ENCODE measurements at places on chromosomes 1 and 21.

- no peak for DNase-seq
Observed at GRCh38 chr1:198846556-198846955, 207.7 kb downstream of the PTPRC start.

GRCh38 chr1:186536273-186536890, 75.5 kb upstream of the PDC start:
- no peak for DNase-seq

- DNase-seq, result no peak
Observed at GRCh38 chr1:43844114-43844513, 89.5 kb upstream of the ARTN start.

DNA sequence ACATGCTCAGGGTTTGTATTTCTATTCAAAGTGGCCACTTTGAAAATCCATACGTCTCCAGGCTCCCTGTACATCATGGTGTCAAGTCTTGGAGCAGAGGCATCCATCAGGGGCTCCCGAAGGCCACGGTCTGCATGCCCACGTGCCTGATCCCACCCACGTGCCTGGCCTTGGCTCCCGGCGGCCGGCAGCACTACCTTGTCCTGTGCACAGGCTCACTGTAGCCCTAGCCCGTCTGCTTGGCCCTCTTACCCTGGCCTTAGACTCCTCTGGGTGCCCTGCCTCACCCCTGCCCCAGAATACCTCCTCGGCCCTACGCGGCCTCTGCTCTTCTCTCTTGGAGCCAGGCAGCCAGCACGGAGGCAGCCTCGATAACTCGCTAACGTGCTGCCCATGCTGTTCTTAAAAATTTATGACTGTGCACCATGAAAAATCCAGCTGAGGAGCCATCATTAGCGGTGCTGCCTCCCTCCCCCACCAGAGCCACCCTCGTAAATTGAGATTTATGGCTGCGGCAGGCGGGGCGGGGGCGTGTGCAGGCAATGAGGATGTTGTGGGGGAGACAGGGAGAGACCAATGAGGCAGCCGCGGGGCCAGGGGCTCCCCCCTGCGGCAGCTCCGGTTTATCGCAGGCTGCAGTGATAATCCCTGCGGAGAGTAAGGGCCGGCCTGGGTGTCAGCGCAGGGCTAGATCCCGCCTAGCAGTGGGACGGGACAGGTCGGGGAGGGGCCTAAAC, 24.6 kb downstream of the DMAP1 start:
- peak; percentile 51 for DNase-seq

- no peak for DNase-seq
Observed at GRCh38 chr1:21280482-21280881, 9.8 kb downstream of the ECE1 start.

- no peak for DNase-seq
Observed at GRCh38 chr1:37562984-37563383, 6.2 kb downstream of the DNALI1 start.

DNA sequence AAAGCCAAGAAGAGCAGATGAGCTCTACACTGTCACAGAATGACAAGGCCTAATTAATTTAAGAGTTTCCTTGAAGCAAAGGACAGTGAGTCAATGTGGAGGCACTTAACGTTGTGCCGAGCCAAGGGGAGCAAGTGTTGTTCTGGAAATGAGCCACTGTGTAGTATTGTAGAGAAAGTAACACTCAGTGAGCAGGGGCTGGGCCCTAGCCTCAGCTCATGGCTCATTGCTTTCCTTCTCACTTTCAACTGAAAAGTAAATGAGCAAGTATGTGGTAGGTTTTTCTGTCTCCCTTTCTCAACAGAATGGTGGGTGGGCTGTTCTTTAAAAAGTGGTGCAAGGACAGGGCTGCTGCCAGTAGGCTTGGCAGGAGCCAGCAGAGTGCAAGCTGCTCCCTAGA, 11.8 kb upstream of the KIAA0040 start:
- peak; percentile 22 for DNase-seq

DNA sequence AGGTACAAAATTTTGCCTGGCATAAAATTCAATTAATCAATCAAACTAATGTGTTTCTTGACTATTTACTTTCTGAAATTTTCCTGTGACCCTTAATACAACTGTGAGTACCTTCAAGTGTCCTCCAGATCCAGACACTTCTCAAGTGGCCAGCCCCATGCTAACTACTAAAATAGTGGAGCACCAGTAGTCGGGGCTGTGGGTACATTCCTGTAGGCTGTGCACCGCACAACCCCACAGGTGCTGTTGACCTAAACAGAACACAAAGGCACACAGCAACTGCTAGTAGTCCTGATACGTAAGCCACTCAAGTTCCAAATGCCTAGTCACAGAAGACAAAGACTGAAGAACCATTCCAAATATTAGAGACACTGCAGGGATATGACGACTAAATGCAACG, 36.6 kb downstream of the TMEM50B start:
- no peak for DNase-seq

- no peak for DNase-seq
Observed at GRCh38 chr1:59064592-59064991, 232.3 kb upstream of the FGGY start.

DNA sequence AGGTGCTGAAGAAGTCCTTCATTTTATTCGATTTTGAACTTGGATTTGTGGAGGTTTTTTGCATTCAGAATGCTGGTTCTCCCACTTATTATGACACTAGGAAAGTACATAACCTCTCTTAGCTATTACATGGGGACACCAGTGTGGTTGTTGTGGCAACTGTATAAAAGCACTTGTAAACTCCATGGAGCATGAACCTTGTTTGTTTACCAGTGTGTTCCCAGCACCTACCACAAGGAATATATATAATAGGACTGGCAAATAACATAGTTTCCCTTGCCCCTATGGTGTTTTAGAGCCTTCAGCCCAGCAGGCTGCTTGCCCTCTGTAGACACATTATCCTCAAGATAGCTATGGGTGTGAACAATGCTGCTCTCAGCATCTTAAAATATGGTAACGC, 43.1 kb downstream of the RASSF5 start:
- no peak for DNase-seq

GRCh38 chr1:89758156-89758555, 62.7 kb upstream of the LRRC8D start:
- DNase-seq, result no peak

DNA sequence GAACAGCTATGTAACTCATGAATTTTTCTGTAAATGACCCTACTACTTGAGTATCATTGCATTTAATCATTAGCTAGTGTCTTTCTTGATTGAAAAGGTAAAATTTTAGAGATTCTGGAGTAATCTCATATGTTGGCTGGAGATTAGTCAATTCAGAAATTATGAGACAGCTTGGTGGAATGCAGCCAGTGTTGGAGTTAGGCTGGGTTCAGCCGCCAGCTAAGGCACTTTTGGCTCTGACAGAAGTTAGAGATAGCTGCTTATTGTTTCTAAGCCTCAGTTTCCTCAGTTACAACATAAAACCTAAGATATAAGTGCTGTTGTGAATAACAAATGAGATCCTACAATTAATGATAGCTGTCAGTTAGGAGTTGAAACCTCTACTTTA, 49.4 kb downstream of the TBCE start:
- DNase-seq, result no peak

GRCh38 chr1:212514056-212514614, 81.4 kb downstream of the NENF start:
- peak; percentile 27 for DNase-seq

GRCh38 chr1:201385299-201385891, 7.9 kb upstream of the TNNT2 start:
- DNase-seq, result peak; percentile 58

GRCh38 chr1:165551469-165551868, 7.7 kb downstream of the LRRC52 start:
- no peak for DNase-seq

GRCh38 chr1:24505816-24506215, 3.2 kb downstream of the RCAN3 start:
- DNase-seq, result no peak

DNA sequence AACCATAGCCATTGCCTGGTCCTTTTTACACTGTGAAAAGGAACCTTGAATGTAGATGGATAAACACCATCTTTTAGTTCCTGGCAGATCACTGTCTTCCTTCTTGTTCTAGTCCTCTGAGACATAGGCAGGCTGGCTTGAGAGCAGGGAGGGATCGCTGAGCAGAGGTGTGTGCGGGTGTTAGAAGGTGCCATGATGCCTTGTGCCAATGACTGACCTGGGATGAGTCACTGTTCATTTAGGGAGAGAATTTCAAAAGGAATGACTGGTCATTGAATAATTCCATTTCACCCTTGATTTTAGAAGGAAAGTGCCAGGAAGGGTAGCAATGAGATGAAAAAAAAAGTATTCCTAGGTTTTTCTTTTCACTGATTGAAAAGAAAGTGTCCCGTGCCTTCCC, 383.9 kb downstream of the KIF26B start:
- DNase-seq, result no peak

DNA sequence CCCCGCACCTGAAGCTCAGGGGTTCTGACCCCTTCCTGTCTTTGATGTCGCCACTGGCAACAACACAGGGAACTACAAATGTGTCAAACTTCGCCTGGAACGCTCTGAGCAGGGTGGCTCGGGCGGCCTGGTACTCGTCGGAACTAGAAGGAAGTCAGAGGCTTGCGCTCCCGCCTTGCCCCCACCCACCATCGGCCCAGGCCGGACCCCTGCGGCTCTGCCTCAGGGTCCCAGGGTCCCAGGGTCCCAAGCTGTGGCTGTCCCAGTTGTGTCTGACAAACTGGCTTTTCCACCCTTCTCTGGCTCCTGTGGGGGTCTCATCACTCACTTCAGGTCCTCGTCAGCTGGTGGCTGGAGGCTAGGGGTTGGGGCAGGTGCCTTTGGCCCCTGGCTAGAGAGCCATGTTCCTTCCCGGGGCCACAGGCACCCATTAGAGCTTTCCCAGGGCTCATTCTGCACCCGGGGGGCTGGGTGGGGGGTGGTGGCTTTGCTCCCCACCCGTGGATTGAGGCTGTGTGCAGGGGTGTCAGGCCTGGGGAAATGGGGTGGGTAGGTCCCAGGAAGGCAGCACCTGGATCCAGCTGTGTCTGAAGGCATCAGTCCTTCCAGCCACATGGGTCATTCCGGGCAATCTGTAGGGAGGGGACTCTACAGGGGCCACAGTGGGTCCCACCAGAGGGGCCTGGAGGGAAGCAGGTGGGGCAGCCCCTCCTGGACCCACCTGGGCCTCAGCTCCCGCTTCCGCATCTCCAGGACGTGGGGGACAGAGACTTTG, 8.0 kb upstream of the TMEM52 start:
- no peak for DNase-seq

DNA sequence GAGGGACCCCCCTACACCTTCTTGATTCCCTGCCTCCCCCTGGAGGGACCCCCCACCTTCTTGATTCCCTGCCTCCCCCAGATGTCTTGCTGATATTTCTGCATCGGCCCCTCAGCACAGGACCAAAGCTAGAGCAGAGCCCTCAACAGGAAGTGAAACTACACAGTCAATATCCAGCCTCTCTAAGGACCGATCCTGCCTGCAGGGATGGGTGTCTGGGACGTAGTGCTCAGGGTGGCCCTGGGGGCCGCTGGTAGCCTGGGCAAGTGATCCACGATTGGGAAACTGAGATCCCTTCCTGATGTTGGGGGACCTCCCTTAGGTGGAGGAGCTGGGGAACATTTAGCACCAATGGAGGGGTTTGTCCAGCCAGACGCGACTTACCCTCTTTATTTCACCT, 3.9 kb upstream of the LEFTY2 start:
- DNase-seq, result no peak

DNA sequence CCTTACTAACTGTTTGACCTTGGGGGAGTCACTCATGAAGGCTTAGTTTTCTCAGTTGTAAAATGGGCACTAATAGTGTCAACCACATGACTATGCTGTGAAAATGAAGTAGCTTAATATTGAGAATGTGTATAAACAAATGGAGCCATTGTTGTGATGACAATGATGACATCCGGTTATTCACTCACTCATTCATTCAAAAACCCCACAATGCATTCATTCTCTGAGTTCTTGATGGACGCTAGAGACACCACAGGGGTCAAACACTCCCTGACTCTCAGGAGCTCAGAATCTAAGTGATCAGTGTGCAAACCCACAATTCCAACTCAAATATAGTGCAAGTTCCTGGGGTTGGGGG, 138.9 kb downstream of the FOXD2 start:
- no peak for DNase-seq

DNA sequence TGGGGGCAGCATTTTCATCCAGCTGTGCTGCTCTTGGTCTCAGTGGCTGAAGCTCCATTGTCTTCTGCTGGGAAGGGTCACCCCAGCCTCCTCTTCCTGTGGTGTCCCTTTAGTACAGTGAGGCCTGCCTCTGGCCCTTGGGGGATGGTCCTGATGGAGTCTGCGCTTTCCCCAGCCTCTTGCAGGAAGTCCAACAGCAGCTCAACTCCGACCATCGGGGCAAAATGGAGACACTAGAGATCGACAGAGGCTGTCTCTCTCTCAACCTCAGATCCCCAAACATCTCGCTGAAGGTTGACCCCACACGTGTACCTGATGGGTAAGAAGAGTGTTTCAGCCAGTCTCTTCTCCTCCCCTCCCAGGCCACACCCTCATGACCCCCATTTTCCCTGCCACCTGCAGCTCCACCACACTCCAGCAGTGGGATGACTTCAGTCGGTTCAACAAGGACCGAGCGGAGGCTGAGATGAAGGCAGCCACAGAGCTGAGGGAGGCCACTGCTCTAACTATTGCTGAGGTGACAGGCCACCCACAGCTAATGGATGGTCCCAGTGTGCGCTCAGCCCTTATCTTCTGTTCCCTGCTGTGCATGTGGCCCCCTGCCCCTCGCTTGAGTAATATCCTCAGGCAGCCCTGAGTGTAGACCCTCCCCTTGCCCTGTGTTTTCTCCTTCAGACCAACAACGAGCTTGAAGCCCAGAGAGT, 2.0 kb upstream of the ADPRS start:
- no peak for DNase-seq

- no peak for DNase-seq
Observed at GRCh38 chr1:153506831-153507413, 28.9 kb downstream of the S100A6 start.

GRCh38 chr1:20666804-20667203, 5.6 kb upstream of the DDOST start:
- DNase-seq, result peak; percentile 32

DNA sequence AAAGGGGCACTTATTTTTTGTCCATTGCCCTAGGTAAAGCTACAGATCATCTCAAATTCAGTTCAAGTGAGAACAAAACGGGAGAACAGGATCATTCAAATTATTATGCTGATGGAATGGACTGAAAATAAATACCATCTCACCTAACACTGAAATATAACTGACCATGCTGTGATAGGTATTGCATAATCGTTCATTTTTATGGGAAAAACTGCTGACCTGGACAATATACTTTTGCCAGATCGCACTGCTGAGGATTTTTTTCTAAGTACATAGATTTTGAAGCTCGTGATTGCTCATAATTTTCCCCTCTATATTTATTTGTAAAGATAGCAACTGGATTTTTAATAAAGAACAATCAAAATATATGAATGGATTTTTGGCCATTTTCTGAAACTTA, 636.6 kb upstream of the NEGR1 start:
- no peak for DNase-seq

- no peak for DNase-seq
Observed at GRCh38 chr1:67965995-67966665, 84.3 kb downstream of the DIRAS3 start.

- no peak for DNase-seq
Observed at GRCh38 chr1:6909857-6910256, 124.6 kb downstream of the CAMTA1 start.

GRCh38 chr1:70922196-70922595, 125.4 kb downstream of the PTGER3 start:
- no peak for DNase-seq

All from activated CD4-positive, alpha-beta T cell treated with anti-CD3 and anti-CD28 coated beads, Interleukin-2, Interleukin-6, amounts not matched to agents 100 ng/mL and 50 ng/mL, durations not matched to agents 16 hours and 8 hours (primary cell).